Hepatic stellate cell (primary cell): ENCODE measurements at places on chromosomes 6 and 20.

- peak; percentile 47 for DNase-seq
Measured at GRCh38 chr6:57173886-57174510, 1.9 kb downstream of the BAG2 start.

GRCh38 chr20:52747845-52748284, 224.3 kb upstream of the TSHZ2 start:
- no peak for DNase-seq

DNA sequence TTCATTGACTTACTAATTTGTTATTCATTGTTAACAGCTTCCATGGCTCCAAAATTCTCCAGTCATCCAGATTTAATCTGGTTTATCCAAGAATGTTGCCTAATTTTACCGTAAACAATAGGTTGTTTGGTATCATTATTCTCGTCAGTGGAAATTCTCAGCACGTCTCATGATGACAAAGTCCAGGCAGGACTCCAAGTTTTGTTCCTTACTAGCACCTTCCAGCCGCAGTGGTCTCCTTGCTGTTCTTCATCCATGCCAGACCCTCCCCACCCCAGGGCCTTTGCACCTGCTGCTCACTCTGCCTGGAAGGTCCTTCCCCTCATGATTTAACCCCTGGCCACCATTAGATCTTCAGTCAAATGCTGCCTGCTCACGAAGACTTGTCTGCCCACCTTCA, 48.1 kb upstream of the NAA20 start:
- no peak for DNase-seq

DNA sequence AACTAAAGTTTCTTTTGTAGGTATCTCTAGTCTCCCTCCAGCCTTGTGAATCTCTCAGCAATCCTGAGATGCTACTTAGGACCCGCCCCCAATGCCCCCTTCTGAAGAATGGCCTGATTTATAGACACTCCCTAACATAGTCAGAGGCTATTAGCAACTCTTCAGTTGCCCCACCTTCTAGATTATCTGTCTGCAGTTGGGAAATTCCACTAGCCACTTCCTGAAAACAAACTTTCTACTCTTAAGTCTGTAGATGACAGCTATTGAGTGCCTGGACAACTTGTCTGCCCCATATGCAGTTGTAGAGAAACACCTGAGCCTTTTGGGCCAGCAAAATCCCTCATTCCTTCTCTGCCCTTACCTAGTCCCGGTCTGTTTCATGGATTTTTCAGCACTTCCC, 188.2 kb upstream of the PREP start:
- no peak for DNase-seq

DNA sequence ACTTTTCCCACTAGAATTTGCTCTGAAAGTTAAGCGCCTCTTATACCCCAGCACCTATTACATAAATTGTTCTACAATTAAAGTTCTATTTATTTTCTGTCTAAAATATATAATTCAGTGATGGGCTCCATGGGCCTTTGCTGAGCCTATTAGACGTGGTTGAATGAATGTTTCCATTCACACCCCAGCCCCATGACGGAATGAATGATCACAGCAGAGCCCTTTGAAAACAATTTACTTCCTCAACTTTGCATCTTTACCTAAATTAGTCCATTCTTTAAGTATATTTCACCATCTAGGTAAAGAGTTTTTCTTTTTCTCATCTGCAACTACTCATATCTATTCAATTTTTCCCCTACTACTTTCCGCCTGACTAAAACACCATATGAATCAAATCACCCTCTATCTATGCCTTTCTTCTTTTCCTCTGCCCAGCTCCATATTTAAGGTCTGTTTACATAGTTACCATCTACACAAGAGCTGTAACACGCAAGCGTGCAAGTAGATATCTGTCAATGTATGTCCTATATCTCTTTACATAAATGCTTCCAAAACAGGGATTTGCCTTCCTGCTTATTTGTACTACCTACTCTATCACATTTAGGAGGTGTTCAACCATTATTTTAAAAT, 69.7 kb downstream of the ECT2L start:
- DNase-seq: no peak

- no peak for DNase-seq
Measured at GRCh38 chr6:157599191-157599590, 218.2 kb downstream of the ZDHHC14 start.

GRCh38 chr6:162090734-162091133, 636.8 kb downstream of the PRKN start:
- DNase-seq: no peak

GRCh38 chr6:39898625-39899024, 35.6 kb downstream of the MOCS1 start:
- no peak for DNase-seq

DNA sequence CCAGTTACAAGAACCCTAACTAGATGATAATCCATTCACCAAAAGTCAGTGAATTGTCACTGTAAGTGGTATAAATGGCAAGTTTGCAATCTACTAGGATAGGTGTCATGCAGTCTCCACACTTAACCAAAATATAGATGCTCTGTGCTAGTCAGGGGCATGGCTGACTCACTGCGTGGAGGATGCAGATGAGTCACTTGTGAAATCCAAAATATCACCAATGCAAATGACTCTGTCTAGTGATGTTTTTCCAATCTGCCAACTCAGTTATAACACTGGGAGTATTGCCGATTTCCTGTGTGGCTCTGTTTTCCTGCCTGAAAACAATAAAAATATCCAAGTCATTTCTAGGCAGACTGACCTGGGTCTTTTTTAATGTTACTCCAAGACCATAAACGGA, 47.8 kb upstream of the NRSN1 start:
- no peak for DNase-seq

GRCh38 chr6:126944512-126944911, 174.0 kb upstream of the RSPO3 start:
- no peak for DNase-seq

DNA sequence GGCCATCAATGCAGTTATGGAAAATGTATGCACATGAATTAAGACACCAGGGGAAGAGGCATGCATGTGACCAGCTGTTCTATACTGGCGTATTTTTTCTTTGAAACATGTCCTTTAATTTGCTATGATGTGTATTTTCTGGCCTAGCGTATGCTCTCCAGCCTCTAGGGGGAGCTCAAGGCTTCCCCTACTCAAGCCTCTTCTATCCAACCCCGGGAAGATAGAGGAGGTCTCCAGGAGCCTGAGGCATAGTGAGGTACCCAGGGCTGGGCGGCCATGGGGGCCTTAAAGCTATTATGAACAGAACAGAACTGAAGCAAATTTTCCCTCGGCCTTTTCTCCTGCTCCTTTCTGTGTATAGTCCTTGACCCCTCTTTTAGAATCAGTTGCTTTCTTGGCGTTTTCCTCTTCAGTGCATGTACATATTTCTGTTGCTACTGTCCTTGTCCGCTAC, 528.9 kb downstream of the MAFB start:
- DNase-seq: peak; percentile 3
